ENCODE measurements at places on chromosomes 5 and 9. TPM values are rescaled to one million over a fixed set of nuclear protein-coding genes. Genes with fewer than 3 reads are reported as not detected.

GRCh38 chr9:109238655-109239054 lies 71.6 kb upstream of the FRRS1L start:
- DNase-seq = no peak

GRCh38 chr5:138458384-138458783 lies 6.9 kb upstream of the EGR1 start:
- DNase-seq = no peak

DNA sequence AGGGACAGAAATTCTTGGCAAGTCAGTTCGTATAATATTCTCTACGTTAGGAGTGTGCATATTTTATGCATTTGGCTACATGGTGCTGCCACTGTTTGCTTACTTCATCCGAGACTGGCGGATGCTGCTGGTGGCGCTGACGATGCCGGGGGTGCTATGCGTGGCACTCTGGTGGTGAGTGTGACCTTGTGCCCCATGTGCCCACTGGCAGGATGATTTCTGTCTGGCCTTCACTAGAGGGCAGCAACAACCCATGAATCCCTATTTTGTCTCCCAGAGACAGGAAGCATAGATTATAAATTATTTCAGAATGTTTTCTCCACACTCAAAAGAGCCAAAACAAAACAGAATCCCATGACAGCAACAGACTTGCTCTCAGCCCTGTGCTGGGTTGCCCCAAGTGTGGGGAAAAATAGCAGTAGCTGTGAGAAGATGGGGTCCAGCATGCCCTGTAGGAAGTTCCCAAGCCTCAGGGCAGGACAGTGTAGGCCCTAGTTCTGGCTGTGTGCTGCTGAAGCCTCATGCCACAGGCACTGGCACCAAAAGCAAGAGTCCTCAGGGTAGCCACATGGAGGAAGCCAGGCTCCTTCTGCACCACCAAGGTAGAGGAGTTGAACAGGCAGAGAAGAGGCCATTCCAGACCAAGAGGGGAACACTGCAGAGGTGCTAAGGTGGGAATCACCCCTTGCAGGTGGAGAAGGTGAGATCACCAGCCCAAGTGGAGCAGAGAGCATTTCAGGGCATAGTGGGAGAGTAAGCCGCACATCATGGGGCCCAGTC lies 16.0 kb downstream of the SLC22A5 start:
- DNase-seq = peak; percentile 57

Gene JAKMIP2
- 85.5 TPM for total RNA-seq

DNA sequence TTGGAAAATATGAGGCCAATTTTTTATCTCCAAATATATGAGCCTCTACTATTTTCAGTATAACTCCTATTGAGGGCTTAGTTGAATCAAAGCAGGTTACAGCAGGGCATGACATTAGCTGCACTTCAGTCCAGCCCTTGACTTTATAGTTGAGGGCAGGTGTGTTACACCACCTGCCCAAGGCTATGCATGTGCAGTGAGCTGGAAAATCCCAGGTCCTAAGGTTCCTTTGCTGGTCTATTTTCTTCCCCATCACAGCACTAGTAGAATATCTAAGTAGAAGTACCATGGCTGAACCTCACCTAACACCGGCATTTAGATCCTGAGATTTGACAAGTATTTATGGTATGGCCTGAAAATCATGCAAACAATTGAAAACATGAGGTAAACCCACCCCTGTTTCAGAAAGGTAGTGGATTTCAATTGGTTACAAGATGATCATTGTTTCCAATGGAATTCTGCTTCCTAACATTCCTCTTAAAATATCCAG lies 201.1 kb downstream of the SEMA5A start:
- DNase-seq = no peak

Gene PCDHGB1
- total RNA-seq = 7.6 TPM

- no peak for DNase-seq
Measured at GRCh38 chr9:83466877-83467276, 71.3 kb downstream of the FRMD3 start.

GRCh38 chr9:98943682-98944056 lies at the start of gene COL15A1:
Gene COL15A1, plus strand, starts transcription at chr9:98943907. Its CDS starts 155 bp downstream, at chr9:98944062.
- DNase-seq = no peak

GRCh38 chr5:71738662-71739361 lies 19.7 kb downstream of the CARTPT start:
- no peak for DNase-seq

- no peak for DNase-seq
Measured at GRCh38 chr5:54180630-54181031, 129.7 kb downstream of the ARL15 start.

DNA sequence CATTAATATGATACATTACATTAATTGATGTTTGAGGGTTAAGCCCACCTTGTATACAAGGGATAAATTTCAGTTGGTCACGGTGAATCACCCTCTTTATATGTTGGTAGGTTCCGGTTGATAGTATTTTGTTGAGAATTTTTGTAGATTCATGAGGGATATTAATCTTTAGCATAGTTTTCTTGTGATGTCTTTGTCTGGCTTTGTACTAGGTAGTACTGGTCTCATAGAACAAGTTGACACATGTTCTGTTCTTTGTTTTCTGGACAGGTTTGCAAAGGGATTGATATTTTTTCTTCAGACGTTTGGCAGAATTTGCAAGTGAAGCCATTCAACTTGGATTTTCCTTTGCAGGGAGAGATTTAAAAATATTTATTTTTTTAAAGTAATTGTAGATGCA lies 49.1 kb upstream of the CLK4 start:
- DNase-seq = no peak

Gene SUSD3
- not detected for total RNA-seq

Gene CFAP77
- total RNA-seq = not detected

- no peak for DNase-seq
Measured at GRCh38 chr9:107142430-107142829, 140.6 kb upstream of the RAD23B start.

DNA sequence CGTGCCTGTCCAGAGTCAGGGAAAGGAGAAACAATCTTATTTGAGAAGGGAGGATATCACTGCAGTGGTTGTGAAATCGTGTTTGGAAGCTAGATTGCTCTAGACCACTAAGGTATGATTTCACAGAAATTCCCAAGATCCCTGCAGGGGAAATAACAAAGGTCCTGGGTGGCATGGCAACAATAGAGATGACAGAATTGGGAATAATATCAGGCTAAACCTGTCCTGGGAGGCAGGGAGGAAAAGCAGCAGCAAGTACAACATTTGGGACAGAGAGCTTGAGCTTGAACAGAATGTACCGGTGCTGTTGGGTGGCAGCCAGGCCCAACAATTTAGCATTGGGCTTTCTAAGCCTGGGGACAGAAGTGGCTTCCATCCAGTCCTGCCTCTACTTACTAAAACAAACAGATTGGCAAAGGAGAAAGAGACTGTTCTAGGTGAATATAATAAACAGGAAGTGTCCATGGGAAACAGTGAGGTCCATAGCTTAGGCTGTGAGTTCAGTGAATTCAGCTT lies 17.0 kb upstream of the ARHGAP26 start:
- no peak for DNase-seq
